ENCODE measurements at places on chromosomes 6 and 20.

- DNase-seq = no peak
Observed at GRCh38 chr6:63792736-63793464, 157.3 kb downstream of the PHF3 start.

GRCh38 chr6:324729-325125 is 32.4 kb downstream of the DUSP22 start:
- DNase-seq = no peak

DNA sequence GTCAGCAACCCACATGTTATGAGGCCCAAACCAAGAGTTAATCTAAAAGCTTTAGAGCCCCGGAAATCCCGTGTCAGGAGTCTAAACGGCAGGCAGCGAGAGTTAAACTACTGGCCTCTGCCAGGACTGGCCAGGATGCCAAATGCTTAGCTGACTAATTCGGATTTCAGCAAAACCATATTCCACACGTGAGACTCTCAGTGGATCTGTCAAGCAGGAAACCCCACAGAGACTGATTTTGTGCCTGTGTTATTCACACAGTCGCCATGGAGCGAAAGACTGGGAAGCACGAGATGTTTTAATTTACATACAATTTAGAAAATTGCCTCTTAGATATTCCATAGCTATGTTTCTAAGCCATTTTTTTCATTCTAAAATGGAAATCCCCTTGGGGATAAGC is 152.9 kb downstream of the RNASET2 start:
- DNase-seq = no peak

DNA sequence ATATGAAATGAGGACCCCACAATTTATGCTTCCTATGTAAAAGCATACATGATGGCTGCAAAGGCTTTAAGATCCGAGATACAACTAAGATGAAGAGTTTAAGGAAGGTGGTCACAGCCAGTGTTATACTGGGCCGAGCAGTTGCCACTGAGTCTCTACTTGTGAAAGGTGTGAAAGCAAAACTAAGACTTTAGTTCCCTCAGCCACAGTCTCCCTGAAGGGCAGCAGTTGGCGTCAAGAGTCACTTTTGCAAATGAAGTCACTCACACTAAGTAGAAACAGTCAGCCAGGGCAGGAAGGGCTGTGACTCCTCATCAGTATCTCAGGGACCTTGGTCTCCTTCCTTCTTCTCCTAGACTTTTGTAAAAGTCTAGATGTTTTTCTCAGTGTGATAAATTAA is 191.6 kb upstream of the MCHR2 start:
- DNase-seq = no peak

GRCh38 chr6:152351742-152352141 is 285.4 kb downstream of the SYNE1 start:
- no peak for DNase-seq

GRCh38 chr6:116298973-116299372 is 19.2 kb upstream of the TSPYL1 start:
- no peak for DNase-seq

GRCh38 chr20:51634257-51634656 is 91.7 kb upstream of the NFATC2 start:
- no peak for DNase-seq

- DNase-seq = no peak
Observed at GRCh38 chr6:139825935-139826374, 451.5 kb upstream of the CITED2 start.

DNA sequence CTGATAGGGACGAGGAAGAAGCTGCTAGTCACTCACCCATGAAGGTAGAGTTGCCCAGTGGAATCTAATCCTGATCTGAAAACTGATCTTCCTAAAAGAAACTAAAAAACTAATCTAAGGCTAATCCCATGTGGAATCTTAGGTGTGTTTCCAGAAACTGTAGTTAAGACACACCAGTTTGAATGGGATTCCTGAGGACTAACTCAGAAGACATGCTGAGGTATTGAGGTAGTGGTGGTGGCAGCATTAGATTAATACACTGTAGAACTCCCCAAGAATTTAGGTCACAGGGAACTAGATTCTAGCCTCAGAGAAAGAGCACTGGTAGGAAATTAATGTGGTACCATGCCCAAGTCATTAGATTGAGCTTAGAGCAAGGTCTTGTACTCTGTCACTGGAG is 19.6 kb upstream of the AKAP7 start:
- no peak for DNase-seq

GRCh38 chr6:104527761-104528415 is 331.8 kb downstream of the HACE1 start:
- no peak for DNase-seq

DNA sequence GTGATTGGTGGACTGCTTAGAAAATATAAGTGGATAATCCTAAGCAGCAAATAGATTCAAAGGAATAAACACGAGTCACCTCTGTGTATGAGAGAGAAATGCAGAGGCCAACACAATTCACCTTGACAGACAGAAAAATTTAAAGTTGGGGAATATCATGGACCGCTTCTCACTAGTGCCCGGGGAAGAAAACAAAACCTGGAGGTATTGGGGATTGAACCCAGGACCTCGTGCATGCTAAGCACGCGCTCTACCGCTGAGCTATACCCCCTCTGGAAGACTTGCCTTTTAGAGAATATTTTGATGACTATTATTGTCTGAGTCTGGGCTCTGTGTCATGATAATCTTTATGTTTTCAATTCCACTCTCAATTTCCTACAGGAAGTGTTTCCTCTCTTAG is 111.9 kb downstream of the TRIM27 start:
- no peak for DNase-seq

GRCh38 chr6:132708771-132709170 is 5.1 kb downstream of the VNN1 start:
- no peak for DNase-seq

- no peak for DNase-seq
Observed at GRCh38 chr6:140138311-140139010, 764.0 kb upstream of the CITED2 start.
